ENCODE measurements at places on chromosomes 11 and 22.

DNA sequence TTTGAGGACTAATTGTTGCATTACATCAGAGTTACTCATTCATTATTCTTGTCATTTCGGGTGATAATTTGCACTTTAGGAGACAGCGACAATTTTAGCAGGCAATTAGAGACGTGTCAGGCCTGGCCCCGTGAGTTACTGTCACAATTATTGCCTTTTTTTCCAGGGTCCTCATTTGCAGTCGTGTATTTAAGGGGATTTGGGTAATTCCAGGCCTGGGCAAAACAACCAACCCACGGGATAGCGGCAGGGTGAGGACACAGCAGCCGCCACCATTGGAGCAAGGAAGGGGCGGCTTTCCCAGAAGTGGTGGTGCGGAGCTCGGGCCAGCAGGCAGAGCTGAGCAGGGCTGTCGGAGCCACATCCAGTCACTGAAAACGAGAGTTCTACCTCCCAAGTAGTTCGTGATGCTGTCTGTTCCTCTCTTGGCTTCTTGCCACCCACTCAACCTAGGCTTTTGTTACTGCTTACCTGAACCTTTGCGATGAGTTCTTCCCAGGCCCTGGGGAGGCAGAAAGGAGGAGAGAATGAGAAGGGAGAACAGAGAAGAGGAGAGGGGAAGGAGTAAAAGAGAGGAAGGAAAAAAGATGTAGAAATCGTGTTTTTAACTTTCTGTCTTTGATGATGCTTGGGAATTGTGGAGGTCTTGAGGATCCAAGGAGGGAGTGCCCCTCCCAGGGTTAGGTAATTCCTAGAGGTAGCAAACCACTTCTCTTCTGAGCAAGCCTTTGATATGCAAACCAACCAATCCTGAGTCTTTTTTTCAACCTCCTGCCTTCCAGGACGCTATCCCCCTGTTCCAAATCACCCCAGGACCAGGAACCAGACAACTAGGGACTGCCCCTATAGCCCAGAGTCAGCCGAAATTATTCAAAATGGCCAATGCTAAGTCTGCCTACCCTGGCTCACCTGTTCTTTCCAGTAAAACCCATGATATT is 236.1 kb downstream of the MIAT start:
- DNase-seq: no peak

DNA sequence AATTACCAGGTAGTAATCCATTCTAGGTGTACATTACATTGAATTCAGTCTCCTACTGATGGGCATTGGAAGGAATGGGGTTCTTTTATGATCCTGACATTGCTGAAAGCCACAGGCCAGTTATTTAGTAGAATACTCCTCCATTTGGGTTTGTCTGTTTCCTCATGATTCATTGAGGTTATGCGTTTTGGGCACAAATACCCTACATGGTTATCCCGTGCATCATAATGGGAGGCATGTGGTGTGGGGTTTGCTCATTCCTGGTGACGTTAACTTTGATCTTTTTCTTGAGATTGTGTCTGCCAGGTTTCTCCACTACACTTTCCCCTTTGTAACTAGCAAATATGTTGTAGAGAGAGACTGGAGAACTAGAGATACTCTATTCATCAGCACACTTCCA is 5.5 kb downstream of the FOLR3 start:
- DNase-seq: no peak

DNA sequence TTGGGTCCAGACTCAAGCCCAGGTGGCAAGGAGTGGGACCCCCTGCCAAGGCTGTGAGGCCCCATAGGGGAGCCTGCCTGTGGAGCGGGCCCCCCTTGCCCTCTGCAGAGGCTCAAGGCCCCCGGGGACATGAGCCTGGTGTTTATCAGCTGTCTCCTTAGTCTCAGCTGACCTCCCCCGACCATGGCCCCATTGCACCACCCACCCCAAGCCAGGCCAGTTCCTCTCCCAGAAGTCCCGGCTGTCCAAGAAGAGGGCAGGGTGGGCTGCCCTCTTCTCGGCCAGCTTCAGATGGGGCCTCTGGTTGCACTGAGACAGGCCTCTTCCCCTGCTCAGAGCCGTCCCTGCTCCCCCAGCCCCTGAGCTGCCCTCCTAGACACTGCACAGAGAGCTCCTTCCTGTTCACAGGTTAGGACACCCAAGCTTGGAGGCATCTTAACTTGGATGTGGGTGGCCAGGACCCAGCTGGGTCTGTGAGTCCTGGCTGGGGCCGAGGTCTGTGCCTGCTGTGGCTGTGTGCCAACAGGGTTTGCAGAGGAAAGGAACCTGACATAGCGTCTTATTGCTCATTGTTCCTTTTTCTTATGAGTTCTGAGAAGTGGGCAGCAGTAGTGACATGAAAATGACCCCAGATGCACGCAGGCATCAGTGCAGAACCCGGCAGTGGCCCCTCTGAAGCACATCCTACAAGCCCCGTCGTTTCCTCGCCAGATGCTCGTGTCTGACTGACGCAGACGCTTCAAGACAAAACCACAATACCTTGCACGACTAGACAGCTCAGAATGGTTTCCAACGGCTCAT is 5.4 kb downstream of the TRABD start:
- DNase-seq: no peak

- no peak for DNase-seq
These were observed 52.1 kb upstream of the MYEOV start for GRCh38 chr11:69241844-69242243.

DNA sequence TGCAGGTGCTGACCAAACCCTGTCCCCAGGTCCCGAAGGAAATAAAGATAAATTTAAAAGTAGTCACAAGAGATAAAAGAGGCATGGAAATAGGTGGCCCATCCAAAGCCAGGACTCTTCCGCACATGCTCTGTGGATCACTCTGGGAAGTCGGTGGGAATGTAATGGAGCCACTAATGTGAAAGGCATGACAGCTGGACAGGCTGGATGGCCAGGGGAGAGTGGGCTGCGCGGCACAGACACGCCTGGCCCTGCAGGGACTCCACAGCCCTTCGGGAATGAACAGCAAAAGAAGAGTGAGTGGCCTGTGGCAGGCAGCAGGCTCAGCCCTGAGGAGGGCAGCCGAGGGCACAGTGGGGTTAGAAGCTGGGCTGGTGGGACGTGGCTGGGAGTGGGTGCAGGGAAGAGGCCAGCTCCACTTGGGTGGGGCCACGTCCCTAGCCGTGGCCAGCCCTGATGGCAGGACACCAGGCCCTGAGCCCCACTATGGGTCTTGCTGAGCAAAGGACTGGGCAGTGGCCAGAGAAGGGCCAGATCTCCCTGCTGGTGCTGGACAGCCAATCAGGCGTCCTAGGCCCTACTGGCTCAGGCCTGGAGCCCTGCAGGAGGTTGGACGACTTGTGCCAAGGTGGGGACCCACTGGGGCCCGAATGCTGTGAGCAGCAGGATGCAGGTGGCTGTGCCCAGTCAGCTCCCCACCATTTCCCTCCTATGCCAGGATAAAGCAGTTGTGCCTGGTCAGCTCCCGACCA is 31.3 kb upstream of the GNB1L start:
- DNase-seq: no peak
